ENCODE measurements at places on chromosomes 1 and 21. TPM values are rescaled to one million over a fixed set of nuclear protein-coding genes. Genes with fewer than 3 reads are reported as not detected.

Gene EFNA1
- 0.60 TPM for total RNA-seq

Gene CLEC20A
- total RNA-seq: not detected

Gene ACTN2
- 0.18 TPM for total RNA-seq

Gene GFI1
- 54.3 TPM for total RNA-seq

Gene LCE2A
- not detected for total RNA-seq

Gene CD52
- 324 TPM for total RNA-seq

Gene IQGAP3
- total RNA-seq: 14.4 TPM

Gene NBPF6
- not detected for total RNA-seq

Gene KCNE2
- total RNA-seq: not detected

Gene POTED
- total RNA-seq: not detected

Gene S100A1
- not detected for total RNA-seq

Gene OR2G6
- not detected for total RNA-seq

Gene MTMR11
- 0.86 TPM for total RNA-seq

Gene ANKRD35
- total RNA-seq: 0.59 TPM

Gene IL23R
- total RNA-seq: 1.2 TPM

Gene GPR52
- 0.97 TPM for total RNA-seq

Gene B3GALT5
- total RNA-seq: not detected

Gene FMOD
- 1.4 TPM for total RNA-seq

Gene SLAMF6
- total RNA-seq: 43.9 TPM

Gene SLC26A9
- total RNA-seq: not detected

All from activated CD8-positive, alpha-beta T cell treated with anti-CD3 and anti-CD28 coated beads for 36 hours (primary cell).